HCEC 1CT (cell line): ENCODE measurements at places on chromosomes 16 and 17.

DNA sequence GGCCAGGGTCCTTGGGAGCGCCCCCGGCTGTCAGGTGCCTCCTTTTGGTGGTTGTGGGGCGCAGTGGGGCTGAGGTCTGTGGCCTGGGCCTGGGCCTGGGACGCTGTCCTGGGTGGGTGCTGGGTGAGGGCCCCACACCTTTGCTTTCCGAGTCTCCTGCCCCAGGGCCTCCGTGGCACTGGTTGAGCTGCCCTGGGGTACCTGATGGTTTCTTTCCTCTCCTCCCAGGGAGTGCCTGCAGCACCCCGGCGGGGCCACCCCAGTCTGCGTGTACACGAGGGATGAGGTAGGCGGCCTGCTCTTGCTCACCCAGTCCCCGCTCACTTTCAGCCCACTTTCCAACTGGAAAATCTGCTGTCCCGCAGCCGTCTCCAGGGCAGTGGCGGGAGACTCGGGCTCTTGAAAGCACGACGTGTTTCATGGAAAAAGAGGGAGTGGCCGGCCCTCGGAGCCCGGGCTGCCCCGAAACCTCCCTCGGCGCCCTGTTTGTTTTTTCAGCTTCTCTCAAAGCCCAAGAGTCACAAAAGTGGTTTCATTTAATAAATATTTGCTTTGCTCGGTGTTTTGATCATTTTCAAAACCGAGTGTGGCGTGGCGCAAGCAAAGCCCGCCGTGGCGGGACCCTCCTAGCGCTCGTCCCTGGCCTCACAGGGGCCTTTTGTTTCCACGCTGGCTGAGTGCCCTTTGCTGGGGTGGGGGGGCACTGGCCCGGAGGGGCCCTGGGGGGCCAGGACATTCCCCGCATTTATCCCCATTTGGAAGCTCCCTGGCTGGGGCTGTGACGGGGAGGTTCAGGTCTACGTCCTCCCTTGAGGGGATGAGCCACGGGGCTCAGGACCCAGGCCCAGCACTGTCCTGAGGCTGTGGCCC is 17.4 kb downstream of the ASPSCR1 start:
- DNase-seq: no peak

GRCh38 chr17:80432350-80432955 is 17.5 kb downstream of the ENDOV start:
- no peak for DNase-seq

- no peak for DNase-seq
These were observed 21.3 kb upstream of the PIK3R6 start for GRCh38 chr17:8888704-8889302.

GRCh38 chr16:55189224-55189623 is 134.8 kb upstream of the IRX6 start:
- no peak for DNase-seq

- DNase-seq: no peak
These were observed 31.0 kb downstream of the PSMD12 start for GRCh38 chr17:67335245-67335835.

DNA sequence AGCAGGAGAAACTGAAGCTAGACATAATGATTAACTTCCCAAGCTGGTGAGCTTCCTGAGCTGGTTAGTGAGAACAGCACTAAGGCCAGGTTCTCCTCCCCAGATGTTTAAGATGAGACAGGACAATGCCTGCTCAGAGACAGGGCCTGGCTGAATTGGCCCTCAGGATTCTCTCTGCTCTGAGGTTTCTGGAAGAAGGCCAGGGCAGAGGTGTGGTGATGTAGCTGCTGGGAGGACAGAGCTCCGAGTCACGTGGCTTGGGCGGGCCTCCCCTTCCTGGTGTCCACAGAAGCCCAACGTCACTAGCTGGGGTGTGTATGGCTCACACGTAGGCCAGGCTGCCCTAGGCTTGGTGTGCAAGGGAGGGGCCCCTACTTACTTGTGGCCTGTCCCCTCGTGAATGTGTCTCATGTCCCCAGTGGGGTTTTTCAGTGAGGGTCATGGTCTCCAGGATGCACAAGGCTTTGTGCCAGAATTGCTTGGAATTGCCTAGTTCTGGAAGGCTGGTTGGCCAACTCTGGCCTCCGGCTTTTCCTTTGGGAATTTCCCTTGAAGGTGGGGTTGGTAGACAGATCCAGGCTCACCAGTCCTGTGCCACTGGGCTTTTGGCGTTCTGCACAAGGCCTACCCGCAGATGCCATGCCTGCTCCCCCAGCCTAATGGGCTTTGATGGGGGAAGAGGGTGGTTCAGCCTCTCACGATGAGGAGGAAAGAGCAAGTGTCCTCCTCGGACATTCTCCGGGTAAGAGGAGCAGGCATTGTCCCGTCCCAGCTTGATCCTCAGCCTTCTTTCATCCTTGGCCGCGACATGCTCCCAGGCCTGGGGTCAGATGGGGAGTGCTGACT is 3.4 kb downstream of the NOD2 start:
- DNase-seq: peak; percentile 15

DNA sequence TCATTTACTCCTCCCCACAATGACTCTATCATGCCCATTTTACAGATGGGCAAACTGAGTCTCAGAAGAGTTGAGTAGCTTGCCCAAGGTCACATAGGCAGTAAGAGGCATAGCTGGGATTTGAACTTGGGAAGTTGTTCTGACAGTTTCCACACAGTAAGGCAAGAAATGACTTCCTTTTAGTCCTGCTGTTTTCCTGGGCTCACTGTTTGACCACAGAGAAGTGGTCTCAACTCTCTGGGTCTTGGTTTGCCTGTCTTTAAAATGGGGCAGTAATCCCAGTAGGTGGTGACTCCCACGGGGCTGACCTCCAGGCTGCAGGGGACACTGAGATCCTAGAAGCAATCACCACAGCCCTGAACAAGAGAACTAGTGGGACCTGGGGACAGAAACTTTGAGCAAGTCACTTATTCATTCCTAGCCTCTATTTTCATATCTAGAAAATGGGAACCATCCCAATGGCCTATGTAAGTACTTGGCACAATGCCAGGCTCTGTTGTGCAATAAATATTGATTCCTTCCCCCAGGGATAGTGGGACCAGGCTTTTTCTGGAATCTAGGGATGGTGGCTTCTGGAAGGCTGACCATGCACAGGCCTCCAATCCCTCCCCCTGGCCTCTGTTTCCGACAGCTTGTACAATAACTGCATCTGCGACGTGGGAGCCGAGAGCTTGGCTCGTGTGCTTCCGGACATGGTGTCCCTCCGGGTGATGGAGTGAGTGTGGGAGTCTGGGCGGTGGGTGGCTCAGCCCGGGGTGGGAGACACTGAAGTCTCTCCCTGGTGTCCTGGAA is 20.5 kb downstream of the DEXI start:
- no peak for DNase-seq

- peak; percentile 44 for DNase-seq
These were observed 124.1 kb downstream of the PRKCA start for GRCh38 chr17:66426397-66427033.
